ENCODE measurements at places on chromosomes 11 and 22. TPM values are rescaled to one million over a fixed set of nuclear protein-coding genes. Genes with fewer than 3 reads are reported as not detected.

The SLC5A1 gene
- total RNA-seq, result not detected

The CCDC73 gene
- total RNA-seq, result not detected

The LRRC32 gene
- 13.4 TPM for total RNA-seq

The SPDYC gene
- not detected for total RNA-seq

The SLC1A2 gene
- total RNA-seq, result 0.39 TPM

The MFNG gene
- total RNA-seq, result not detected

The PTGDR2 gene
- total RNA-seq, result not detected

The APLP2 gene
- 180 TPM for total RNA-seq

GRCh38 chr22:32518848-32519247 is 44.2 kb downstream of the FBXO7 start:
- no peak for DNase-seq

DNA sequence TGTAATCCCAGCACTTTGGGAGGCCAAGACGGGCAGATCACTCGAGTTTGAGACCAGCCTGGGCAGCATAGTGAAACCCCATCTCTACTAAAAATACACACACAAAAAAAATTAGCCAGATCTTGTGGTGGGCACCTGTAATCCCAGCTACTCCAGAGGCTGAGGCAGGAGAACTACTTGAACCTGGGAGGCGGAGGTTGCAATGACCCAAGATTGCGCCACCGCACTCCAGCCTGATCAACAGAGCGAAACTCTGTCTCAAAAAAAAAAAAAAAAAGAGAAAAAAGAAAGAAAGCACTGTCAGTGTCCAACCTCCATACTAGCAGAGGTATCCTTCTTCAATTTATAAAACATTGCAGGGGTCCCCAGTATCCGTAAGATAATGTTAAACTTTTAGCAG is 17.8 kb downstream of the RAB6A start:
- DNase-seq, result no peak

DNA sequence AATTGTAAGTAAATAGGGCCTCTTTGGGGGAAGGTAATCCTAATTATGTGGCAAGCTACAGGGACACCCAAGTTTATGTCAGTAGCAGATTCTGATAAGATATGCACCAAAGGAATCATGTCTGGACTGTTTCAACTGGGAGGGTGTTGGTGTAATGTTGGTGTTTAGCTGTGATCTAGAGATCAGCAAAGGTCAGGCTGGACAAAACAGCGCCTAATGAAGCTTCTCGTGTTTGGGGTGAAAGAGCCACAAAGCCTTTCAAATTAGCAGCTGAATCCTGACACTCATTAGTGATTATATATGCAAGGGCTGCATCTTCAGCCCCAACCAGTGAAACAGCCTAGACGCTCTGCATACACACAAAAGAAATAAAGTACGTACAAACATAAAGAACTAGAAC is 106.3 kb downstream of the MPPED2 start:
- no peak for DNase-seq

- DNase-seq, result no peak
Observed at GRCh38 chr11:116832350-116833290, 2.9 kb downstream of the APOC3 start.

DNA sequence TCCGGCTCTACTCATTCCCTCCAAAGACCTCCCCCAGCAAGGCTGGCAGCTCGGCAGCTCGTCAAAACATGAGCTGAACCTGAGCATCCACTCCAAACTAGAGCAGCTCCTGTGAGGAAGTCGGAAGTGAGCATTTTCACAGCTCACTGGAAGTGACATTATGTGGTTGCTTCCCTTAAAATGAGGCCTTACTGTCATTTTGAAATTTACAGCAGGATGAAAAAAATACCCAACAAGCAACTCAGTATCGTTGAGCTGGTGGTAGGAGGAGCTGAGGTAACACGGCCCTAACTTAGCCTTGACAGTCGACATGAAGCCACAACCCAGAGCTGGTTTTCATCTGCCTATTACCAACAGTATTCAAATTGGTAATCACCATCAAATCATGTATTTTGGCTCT is 38.0 kb upstream of the ARFGAP3 start:
- no peak for DNase-seq

GRCh38 chr11:87778357-87778756 is 396.9 kb downstream of the RAB38 start:
- DNase-seq, result peak; percentile 40

DNA sequence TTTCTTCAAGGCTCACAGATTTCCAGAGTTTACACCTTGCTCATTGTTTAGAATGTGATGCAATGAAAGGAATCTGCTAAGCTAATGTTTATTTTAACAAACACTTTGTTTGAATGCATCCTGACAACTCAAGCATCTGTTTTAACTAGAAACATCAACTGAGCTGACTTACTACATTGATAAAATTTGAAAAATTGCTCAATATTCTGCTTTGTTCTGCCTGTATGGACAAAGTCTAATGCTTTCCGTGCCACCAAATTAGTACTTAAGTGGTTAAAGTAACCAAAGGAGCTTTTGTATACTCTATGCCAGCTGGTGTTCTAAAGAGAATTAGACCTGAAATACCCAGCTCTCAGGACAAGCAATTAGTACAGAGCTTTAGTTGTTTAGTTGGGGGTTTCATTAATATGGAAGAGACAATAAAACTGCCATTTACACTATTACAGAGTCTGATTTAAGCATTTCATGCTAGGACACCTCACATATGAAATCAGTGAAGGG is 105.2 kb downstream of the MAML2 start:
- no peak for DNase-seq

- DNase-seq, result no peak
Observed at GRCh38 chr11:82326853-82327252, 406.8 kb downstream of the FAM181B start.

DNA sequence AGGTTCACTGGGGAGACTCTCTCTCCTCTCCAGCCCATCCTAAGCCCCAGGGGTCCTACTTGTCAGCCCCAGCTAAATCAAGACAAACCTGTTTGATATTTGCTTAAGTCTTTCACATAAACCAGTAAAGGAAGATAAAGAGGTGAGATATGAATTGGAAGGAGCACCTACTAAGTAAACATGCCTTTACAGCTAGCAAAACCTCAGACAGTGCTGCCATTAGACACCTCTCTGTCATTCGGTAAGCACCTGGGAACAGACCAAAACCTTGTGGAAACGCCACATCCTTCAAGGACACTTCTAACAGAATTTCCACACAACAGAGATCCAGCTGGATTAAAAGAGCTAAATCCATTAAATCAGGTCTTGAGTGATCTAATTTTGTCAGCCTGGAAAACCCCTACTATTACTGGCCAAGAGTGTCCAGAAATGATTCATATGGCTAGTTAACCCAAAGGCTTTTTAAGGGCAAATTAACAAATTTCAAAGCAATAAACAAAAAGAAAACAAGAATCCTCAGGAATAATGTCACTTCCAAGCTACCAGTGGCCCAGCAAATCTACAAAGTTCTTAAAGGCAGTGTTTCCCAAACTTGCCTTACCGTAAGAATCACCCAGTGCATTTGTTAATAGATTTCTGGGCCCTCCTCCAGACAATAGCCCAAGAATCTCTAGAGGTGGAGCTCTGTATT is 2.4 kb downstream of the VPS37C start:
- DNase-seq, result peak; percentile 79

GRCh38 chr11:2507945-2508749 is 63.3 kb downstream of the KCNQ1 start:
- no peak for DNase-seq

DNA sequence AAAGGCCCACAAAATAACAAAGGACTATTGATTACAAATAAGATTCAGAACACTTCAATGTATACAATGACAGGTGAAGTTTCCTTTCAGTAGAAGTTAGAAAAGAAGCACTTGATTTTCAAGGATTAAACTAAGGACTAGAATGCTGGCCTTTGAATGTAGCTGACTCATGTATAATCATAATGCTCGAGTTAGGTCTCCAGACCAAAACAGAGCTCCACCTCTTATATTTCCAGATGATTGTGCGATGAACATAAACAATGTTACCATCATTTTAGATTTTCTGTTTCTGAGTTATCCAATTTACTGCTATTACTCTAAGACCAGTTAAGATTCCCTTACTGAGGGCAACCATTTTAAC is 40.4 kb upstream of the RAPSN start:
- DNase-seq, result no peak

DNA sequence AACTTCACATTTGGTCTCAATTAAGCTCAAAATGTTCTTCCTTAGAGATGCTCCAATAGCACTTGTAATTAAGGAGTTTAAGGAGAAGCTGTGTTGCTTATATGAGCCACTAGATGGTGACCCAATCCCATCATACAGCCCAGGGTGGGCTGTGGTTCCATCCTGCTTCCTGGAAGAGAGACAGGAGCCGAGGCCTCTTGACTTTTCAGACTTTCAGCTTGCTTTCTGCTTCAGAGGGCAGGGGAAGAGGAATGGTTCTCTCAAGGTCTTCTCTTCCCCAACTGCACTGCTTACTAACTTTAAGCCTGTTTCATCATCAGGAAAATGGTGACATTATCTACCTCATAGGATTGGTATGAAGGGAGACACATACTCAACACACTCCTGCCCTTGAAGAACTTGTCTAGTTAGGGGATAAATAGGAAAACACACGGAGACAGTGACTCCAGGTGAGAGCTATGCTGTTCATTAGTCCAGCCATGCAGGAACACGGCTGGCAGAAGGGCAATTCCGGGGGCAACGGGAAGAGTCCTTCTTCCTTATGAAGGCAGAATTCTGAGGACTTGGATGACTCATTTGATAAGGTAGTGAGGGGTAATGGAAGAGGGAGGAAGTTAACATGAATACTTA is 20.1 kb downstream of the TMEM218 start:
- peak; percentile 73 for DNase-seq

DNA sequence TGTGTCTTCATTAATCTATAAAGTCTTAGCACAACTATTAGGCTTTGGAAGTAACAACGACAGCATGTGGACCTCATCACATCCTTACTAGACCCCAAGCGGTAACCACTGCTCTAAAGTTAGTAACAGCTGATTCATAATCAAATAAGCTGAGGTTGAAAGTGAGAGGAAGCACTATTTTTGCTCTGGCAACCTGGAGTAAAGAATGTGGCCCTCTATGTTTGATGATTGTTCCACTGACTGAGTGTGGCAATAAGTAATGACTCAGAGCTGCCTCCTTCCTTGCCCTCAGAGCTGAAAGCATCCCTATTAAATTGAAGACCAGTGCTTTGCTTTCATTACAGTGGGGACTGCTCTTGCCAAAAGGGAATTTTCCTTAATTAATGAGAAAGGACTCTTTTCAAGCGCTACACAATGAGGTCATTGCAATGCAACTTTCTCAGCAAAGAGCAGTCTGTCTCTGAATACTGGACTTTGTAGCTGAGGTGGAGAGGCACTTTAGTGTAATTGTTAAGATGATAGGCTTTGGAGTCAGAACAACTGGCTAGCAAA is 906.1 kb upstream of the RAG2 start:
- DNase-seq, result peak; percentile 95

DNA sequence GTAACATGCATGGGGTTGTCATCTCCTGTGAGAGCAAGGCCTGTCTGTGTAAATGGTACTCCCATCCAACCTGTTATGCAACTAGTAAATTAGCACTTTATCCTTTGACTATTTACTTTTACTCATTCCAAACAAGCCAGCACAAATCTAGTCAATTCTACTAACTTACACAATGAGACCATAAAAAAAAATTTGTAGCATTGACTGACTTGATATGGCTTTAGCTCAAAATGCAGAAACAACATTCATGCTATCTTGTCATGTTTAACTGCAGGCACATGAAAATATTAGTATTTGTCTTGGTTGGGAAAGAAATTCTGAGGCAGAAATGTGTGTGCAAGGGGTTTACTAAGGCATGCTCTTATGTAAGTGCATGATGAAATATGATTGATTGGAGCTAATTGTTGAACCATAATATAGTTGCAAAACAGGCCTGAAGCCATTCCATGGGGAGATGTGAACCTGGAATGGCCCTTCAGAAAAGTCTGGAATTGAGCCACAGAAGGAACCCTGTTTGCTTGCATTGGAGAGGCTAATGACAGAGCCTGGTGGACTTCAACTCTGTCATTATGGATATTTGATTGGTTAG is 2.5 kb downstream of the SLC22A25 start:
- DNase-seq, result no peak

GRCh38 chr11:59283825-59284772 is 71.4 kb upstream of the MPEG1 start:
- DNase-seq, result peak; percentile 34

DNA sequence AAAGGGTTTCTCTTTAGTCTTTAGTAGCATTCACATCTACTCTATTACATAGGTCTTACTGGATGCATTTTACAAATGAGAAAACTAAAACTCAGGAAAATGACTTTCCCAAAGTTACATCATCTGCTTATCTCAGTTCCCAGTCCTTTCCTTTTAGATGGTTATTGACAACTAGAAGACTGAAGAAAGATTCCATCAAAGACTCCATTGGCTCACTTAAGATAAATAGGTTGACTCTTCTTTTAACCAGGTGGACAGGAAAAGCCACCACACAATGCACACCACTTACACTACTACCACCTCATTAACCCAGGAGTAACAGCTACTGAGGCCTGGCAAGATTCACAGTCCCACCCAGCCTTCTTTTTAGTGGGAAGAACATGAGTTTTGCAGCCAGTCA is 123.6 kb downstream of the TRIM44 start:
- DNase-seq, result no peak

DNA sequence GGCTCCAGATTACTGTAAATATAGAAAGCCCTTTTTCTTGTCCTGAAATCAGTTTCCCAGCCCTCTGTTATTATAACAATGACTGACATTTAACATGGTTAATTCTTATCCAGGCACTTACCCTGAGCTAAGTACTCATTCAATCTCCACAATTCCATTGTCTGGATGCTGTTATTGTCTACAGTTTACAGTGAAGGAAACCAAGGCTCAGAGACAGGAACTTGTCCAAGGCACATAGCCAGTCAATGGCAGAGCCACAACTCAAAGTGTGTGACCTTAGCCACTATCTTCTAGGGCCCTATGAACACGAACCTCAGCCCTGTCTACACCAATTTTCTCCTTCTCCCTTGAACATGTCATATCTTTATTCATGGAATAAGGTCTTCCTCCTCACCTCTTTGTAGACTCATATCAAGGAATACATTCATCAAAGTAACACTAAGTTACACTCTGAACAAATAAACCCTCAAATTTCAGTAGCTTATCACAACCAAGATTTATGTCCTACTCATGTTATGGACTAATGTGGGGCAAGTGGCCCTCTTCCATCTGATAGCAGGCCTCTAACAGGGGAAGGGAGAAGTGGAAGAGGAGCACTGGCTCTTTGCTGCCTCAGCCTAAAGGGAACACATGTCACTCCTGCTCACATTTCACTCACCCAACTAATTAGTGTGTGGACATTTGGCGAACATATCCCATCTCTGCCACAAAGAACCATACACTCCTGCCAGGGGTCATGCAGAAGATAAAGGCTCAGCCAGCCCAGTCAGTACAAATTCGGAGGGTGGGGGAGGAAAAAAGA is 39.3 kb upstream of the APLNR start:
- no peak for DNase-seq

DNA sequence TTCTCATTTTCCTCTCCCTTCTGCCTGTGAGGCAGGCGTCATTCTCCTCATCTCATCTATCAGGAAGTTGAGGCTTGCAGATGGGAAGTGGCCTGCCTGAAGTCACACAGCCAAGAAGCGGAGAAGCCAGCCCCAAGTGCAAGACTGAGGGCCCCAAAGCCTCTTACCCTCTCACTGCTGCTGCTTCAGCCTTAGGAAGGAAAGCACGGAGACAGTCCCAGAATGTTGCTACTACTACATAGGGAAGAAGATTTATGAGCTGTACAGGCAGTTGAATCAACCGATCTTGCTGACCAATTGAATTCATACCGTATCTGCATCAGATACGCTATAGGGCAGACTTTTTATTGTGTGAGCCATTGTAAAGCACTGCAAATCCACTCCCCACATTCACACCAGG is 89.0 kb downstream of the CWC15 start:
- no peak for DNase-seq

Data from RPMI7951 (cell line).